Fibroblast of gingiva (primary cell): ENCODE measurements at places on chromosomes 2 and 18.

DNA sequence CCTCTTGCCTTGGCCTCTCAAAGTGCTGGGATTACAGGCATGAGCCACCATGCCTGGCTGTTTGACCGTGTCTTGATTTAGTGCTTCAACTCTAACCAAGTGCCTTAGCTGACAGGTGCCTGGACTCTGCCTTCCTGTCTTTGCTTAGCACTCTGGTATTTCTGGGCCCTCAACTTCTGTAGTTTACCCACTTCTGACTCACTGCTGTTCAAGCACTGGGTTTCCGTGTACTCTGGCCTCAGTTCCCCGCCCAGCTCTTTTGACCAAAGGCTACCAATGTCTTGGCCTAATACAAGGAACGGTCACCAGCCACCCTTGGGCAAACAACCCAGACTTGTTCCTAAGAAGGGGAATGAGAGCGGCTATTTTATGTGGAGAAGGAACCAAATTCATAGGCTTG lies 35.7 kb upstream of the CABLES1 start:
- DNase-seq: no peak

DNA sequence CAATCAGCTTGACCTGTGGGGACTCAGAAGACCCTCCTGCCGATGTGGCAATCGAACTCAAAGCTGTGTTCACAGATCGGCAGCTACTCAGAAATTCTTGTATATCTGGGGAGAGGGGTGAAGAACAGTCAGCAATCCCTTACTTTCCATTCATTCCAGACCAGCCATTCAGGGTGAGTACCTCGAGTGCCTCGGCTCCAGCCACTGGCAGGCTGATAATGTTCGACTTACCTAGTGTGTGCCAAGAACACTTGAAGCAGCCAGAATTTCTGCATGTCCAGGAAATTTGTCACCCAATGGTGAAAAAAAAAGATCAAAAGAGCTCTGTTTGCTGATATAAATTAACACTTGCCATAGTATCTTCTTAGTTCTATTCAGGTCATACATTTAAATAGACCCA lies 2.3 kb downstream of the LGALSL start:
- no peak for DNase-seq

GRCh38 chr2:120764492-120764891 lies 28.8 kb downstream of the GLI2 start:
- no peak for DNase-seq

GRCh38 chr2:120348134-120348736 lies 2.3 kb downstream of the INHBB start:
- DNase-seq: no peak

- no peak for DNase-seq
Observed at GRCh38 chr2:159101755-159102489, 133.5 kb downstream of the TANC1 start.

DNA sequence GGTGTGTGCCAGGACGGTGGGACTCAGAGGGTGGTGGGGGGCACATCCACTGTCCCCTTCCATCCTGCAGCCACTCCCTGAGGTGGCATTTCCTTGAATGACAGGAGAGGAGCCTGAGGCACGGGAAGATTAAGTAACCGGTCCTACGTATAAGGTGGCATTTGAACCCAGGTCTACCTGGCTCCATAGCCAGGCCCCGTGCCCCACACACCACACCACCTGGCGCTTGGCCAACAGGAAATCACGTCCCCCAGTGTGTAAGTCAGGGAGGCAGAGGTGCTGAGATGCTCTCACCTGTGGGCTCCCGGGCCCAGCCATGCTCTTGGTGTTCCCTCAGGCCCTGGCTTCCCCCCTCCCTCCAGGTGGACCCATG lies 53.7 kb downstream of the HPCAL1 start:
- DNase-seq: no peak

DNA sequence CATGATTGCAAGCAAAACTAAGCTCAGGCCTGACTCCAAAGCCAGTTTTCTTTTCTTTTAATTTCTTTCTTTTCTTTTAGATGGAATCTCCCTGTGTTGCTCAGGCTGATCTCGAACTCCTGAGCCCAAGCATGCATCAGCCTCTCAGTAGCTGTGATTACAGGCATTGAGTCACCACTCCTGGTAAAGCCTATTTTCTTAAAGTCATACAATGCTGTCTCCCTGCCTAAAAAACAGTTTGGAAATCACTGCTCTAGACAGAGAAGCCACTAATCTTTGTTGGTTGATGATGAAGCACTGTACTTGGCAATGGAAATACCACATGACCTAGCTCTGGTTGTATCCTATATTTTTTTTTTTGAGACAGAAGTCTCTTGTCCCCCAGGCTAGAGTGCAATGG lies 33.1 kb upstream of the ZNF532 start:
- peak; percentile 11 for DNase-seq

- DNase-seq: peak; percentile 35
Observed at GRCh38 chr2:133780099-133780996, 212.1 kb upstream of the NCKAP5 start.

GRCh38 chr2:239465017-239466001 lies 64.5 kb upstream of the HDAC4 start:
- DNase-seq: peak; percentile 68

DNA sequence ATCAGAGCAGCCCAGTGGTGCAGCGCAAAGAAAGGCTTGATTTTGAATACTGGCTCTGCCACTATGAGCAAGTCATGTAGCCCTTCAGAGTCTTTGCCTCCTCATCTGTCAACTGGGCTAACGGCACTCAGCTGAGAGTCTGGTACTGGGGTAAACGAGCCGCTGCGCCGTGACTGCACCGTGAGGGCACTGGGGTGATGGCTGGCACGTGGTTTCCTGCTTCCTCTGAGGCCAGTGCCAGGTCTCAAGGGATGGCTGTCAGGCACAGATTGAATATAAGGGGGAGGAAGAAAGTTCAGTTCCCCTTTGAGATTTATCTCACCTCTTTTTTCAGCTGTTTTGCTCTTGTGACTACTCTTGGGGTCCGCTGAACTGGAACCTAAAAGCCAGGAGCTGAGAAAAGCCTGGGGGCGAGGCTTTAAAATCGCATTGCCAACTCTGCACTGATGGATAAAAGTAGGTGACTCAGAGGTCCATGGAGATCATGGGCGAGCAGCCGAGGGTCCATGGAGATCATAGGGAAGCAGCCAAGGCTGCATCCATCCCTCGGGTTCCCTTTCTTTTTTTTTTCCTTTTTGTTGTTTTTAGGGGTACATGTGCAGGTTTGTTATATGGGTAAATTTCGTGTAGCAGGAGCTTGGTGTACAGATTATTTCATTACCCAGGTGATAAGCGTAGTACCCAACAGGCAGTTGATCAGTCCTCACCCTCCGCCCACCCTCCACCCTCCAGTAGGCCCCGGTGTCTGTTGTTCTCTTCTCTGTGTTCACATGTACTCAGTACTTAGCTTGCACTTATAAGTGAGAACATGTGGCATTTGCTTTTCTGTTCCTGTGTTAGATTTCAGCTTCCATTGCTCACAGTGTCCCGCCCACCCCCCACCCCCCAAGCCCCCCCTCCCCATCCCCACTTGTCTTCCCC lies 114.3 kb downstream of the SPP2 start:
- no peak for DNase-seq

DNA sequence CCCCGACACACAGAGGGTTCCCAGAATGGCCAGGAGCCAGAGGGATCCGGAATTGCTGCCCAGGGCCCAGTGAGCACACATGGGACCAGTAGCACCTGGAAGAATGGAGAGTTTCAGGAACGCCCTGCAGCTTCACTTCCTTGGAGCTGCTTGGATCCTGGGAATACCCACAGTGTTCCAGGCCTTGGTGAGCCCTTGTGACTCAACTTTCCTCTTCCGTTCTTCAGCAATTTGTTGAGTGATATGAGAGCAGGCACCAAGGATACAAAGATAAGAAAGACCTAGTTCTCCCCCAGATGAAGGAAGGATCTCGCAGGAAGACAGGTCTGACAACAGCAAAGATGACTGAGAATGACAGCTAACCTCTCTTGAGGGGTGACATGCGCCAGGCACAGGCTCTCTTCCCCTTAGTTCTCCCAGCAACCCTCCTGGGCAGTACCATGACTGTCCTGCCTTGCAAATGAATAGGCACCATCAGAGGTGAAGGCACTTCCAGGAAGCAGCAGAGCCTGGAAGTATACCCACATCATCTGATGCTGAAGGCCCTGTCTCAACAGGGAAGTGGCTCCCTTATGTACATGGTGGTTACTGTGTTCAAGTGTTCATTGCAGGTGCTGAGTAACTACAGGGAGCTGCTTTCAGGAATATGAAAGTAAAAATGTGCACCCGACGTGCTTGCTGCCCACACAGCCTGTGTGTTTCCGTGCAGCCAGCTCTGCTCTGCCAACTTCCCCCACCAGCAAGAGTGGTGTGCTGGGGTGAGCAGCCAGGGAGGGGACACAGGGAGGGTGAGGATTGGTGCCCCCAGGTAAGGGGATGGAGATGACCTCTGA lies 116.2 kb downstream of the STPG4 start:
- no peak for DNase-seq

DNA sequence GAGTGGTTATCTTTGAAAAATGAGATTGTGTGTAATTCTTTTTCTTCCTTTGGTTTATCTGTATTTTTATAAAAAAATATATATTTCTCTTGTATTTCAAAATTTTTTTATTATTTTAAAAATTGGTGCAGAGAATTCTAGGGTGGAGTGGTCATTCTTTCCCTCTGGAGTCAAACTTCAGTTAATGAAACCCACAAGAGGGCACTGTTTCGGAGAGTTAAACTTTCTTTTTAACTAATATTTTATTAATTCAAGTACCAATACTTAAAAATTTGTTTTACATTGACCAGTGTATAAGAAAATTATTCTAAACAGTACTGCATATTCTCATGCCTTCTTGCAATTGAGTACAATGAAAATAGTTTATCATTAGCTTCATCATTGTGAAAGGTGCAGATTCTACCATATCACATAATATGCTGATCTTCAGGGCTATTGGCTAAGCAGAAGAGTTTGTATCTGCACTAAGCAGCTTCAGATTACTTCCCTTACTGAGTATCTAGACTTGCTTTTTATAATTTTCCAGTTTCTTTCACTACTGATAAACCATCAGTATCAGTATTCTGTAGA lies 50.1 kb downstream of the HS1BP3 start:
- DNase-seq: no peak

GRCh38 chr2:149441255-149441654 lies 110.9 kb downstream of the LYPD6 start:
- DNase-seq: no peak

- DNase-seq: no peak
Observed at GRCh38 chr2:9981655-9982054, 30.2 kb downstream of the GRHL1 start.
